ENCODE measurements at places on chromosomes 3 and 15.

- no peak for DNase-seq
These were observed 2.8 kb downstream of the RRP9 start for GRCh38 chr3:51938780-51939425.

- DNase-seq = no peak
These were observed 93.7 kb downstream of the MCTP2 start for GRCh38 chr15:94324835-94325767.

GRCh38 chr3:132635052-132635451 lies 24.6 kb downstream of the ACAD11 start:
- DNase-seq = no peak

- no peak for DNase-seq
These were observed 207.2 kb downstream of the ROBO2 start for GRCh38 chr3:77247061-77247460.

DNA sequence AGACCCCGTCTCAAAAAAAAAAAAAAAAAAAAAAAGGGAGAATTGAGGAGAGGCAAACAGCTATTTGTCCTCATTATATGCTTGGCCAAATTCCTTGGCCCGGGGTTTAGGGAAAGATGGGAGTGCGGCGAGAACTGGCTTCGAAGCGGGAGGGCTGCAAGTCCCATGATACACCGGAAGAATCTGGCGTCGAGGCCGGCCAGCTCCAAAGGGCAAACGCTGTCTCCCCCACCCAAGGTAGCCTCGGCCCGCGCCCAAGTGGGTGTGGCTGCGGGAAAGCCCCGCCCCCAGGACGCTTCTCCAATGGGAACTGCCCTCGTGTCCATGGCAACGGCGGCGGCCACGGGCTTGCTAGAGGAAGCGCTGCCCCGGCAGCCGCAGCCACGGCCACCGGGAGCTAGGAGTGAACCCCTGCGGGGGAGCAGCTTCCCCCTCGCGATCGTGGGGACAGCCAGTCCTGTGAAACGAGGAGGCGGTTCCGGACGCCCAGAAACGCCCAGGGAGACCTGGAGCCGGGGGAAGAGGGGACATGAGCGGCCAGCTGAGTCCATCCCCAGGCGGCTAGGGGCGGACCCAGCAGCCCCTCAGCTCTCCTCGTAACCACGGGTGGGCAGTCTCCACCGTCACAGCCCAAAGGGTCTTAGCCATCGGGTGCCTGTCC lies at the start of gene TTLL13:
Gene TTLL13 (plus strand): TSS at position 354 of the 661 bp plus-strand sequence. CDS start 1,075 bp downstream, outside the sequence.
- DNase-seq = peak; percentile 97

- DNase-seq = no peak
These were observed 8.2 kb upstream of the GANC start for GRCh38 chr15:42264795-42265194.

DNA sequence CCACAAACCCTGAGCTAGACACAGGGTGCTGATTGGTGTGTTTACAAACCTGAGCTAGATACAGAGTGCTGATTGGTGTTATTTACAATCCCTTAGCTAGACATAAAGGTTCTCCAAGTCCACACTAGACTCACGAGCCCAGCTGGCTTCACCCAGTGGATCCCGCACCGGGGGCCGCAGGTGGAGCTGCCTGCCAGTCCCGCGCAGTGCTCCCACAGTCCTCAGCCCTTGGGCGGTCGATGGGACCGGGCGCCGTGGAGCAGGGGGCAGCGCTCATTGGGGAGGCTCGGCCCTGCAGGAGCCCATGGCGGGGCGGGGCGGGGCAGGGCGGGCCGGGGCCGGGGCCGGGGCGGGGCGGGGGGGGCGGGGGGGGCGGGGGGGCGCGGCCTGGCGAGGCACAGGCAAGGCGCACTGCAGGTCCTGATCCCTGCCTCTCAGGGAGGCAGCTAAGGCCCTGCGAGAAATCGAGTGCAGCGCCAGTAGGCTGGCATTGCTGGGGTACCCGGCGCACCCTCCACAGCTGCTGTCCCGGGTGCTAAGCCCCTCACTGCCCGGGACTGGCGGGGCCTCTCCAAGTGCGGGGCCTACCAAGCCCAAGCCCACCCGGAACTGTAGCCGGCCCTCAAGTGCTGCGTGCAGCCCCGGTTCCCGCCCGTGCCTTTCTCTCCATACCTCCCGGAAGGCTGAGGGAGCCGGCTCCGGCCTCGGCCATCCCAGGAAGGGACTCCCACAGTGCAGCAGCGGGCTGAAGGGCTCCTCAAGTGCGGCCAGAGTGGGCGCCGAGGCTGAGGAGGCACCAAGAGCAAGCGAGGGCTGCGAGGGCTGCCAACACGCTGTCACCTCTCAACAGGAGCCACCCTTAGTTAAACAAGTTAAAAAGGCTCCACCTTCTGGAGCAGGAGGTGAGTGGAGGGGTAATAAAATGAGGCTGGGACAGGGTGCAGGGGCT lies 9.8 kb upstream of the TMEM40 start:
- no peak for DNase-seq

GRCh38 chr15:68820295-68821189 lies at the start of gene ANP32A:
TSS of gene ANP32A (minus strand) at chr15:68820895. CDS start at chr15:68820751, 144 bp downstream.
- peak; percentile 100 for DNase-seq

DNA sequence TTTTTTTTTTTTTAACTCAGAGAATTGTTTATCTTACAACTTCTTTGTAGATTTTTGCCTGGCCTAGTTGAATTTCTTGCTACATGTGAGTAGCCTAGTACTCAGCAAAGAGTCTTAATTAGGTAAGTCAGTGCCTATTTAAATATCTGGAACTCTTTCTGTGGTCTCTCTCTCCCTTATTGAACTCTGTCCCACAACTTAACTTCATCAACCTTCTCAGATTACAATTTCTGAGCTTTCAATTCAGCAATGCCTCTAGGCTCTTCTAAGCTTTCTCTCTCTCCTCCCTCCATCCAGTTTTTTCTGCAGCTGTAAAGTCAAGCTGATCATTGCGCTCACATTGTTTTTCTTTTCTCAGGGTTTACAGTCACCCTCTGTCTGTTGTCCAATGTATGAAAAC lies 517.6 kb upstream of the ROBO1 start:
- peak; percentile 1 for DNase-seq

GRCh38 chr3:13026534-13026933 lies 46.7 kb downstream of the IQSEC1 start:
- DNase-seq = no peak

Data from GM03348 (cell line).